ENCODE measurements at places on chromosomes 3 and 15.

DNA sequence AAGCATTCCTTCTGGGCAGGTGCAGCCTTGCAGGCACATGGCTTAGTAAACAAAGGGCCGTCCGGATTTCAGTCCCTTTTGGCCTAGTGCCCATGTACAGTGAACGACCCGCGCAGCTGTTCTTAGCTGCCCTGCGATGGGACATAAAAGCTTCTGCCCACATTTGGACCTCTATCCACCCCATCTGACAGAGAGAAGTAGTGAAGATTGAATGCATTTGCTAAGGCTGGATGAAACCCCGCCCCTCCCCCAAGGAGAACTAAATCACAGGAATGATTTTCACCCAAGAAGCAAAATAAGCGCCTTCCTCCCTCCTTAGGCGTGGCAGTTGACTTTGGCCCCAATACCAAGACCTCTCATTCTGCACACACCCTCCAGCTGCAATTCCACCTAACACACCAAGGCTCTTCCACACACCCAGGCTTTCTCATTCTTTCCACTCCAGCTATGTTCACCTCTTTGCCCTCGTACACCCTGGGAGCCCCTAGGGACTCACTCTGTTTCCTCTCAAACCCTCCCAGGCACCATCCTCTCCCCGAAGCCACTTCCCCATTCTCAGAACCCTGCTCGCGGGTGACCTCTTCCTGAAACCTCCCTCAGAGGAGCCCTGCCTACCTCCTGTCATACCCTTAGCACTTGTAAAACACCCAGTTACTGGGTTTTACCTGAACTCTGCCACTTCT is 14.1 kb upstream of the HRH1 start:
- DNase-seq, result peak; percentile 70

- no peak for DNase-seq
Measured at GRCh38 chr3:184500344-184500923, 61.2 kb upstream of the EPHB3 start.

- no peak for DNase-seq
Measured at GRCh38 chr3:139664958-139665357, 12.8 kb downstream of the NMNAT3 start.

- DNase-seq, result no peak
Measured at GRCh38 chr3:43893727-43894126, 203.0 kb downstream of the ABHD5 start.

- DNase-seq, result no peak
Measured at GRCh38 chr3:187746059-187746441, 782 bp upstream of the BCL6 start.

GRCh38 chr3:127688416-127689265 is 15.9 kb downstream of the ABTB1 start:
- no peak for DNase-seq

- no peak for DNase-seq
Measured at GRCh38 chr15:75732809-75733451, 20.3 kb upstream of the CSPG4 start.

- DNase-seq, result no peak
Measured at GRCh38 chr3:29926378-29926777, 645.5 kb downstream of the RBMS3 start.

DNA sequence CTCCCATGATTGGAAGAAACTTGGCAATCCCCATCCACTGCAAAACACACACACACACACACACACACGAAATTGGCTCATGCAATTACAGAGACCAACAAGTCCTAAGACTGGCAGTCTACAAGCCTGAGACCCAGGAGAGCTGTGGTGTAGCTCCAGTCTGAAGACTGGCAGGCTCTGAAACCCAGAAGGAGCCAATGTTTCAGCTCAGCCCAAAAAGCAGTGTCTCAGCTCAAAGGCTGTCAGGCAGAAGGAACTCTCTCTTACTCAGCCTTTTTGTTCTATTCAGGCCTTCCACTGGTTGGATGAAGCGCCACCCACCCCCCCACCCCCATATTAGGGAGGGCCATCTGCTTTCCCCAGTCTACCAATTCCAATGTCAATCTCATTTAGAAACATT is 32.1 kb downstream of the MESD start:
- DNase-seq, result no peak

DNA sequence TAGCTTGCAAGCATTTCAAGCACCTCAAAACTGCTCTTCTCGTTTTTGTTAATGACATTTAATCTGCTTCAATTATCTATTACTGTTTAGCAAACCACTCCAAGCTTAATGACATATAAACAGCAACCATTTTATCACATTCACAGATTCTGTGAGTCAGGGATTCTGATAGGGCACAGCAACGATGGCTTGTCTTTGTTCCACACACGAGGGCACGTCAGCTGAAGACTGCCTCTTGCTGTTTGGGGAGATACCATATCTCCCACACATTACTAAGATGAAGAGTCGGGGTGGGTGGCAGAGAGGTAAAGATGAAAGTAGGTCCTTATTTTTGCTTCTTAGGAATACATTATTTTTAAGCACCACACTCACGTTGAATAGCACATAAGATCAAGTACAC is 19.3 kb downstream of the CPOX start:
- no peak for DNase-seq
